Lung microvascular endothelial cell (primary cell): ENCODE measurements at places on chromosomes 2 and 18.

- DNase-seq, result no peak
Observed at GRCh38 chr2:183113630-183114029, 10.6 kb upstream of the NUP35 start.

GRCh38 chr2:133755480-133756300, 187.4 kb upstream of the NCKAP5 start:
- no peak for DNase-seq

- DNase-seq, result no peak
Observed at GRCh38 chr2:236055471-236055870, 112.7 kb downstream of the GBX2 start.

DNA sequence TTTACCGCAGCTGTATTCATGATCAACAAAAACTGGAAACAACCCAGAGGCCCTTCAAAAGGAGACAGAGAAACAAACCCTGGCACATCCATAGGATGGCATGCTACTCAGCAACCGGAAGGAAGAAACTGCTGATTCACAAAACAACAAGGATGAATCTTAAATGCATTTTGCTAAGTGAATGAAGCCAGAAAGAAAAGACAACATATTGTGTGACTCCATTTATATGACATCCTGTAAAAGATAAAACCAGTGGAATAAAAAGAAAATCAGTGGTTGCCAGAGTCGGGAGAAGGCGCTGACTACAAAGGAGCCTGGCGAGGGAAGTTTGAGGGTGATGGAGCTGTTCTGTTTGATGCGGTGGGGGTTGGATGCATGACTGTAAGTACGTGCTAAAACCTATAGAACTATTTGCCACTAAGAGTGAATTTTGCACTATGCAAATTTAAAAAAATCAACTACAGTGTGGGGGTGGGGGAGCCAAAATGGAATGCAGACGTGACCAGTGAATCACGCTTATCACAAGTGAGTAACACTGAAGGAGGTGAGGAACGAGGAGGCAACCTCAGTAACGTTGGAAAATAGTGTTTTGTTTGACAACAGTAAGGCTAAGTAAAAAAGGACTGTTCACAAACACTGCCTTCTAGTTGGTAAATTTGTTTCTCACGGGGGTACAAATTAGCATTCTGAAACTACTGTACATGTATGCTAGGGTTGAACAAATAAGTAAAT, 108.9 kb downstream of the INHBB start:
- DNase-seq, result no peak
